ENCODE measurements at places on chromosomes 5 and 9.

DNA sequence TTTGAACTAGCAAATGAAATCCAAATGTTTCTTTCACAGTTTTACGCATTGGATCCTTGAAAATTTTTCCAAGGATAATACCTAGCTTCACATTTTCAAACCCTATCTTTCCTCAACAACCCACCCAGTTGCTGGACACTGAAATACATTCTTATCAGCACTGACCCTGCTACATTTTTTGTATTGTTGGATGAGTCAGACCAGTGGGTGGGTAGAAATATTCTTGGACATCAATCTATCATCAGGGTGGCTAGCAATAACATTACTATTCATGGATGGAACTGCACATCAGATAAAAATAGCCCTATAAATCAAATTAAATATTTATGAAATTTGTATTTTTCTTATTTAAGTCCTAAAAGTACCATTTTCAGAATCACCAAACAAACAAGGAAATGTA, 407.4 kb upstream of the IZUMO3 start:
- DNase-seq = no peak

GRCh38 chr5:127938746-127939145, 144.8 kb upstream of the SLC12A2 start:
- DNase-seq = no peak

DNA sequence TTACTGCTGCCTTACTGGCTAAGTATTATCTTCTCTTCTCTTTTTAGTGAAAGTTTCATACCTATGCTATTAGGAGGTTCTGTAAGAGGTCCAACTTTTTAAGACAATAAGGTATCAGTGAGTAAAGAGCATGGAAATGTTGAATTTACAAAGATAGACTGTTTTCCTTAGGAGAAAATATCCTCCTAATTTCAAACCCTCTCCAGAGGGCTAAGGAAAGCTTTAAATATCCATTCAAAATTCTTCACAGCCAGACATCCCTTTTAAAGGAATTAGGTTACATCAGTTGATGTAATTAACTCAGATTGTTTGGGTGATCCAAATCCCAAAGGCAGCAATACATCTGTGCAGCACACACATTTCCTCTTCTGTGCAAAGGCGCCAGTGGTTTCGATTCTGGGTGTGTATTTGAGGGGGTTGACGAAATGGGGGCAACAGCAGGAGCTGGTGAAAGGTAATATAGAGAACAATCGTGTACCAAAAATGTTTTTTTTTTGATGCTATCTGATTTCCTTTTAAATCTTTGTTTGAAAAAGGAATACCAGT, 273.8 kb upstream of the RPS23 start:
- no peak for DNase-seq

- DNase-seq = no peak
Observed at GRCh38 chr5:134609232-134609851, 23.3 kb downstream of the SAR1B start.

DNA sequence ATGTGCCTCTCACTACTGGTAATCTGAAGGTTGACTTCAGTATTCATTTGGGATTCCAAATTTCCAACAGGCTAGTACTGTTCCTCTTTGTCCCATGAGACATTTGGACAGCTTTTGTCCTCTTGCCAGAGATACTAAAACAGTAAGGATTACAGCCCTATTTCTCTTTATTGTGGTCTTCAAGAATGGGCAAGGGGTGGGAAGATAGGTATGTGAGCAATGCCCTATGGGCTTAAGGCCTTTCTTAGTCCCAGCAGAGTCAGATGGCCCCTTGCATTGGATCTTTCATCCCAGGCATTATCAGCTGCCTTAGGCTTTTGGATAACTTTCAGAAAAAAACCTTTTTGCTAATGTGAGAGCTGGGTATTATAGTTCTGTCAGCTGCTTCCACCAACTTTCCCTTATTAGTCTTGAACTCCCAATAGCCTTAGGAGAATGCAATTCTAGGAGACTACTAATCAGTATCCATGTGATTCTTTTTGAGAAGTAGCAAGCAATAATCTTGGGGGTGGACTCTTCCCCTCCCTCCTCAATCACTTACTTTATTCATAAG, 361.1 kb upstream of the NUDT12 start:
- DNase-seq = no peak

DNA sequence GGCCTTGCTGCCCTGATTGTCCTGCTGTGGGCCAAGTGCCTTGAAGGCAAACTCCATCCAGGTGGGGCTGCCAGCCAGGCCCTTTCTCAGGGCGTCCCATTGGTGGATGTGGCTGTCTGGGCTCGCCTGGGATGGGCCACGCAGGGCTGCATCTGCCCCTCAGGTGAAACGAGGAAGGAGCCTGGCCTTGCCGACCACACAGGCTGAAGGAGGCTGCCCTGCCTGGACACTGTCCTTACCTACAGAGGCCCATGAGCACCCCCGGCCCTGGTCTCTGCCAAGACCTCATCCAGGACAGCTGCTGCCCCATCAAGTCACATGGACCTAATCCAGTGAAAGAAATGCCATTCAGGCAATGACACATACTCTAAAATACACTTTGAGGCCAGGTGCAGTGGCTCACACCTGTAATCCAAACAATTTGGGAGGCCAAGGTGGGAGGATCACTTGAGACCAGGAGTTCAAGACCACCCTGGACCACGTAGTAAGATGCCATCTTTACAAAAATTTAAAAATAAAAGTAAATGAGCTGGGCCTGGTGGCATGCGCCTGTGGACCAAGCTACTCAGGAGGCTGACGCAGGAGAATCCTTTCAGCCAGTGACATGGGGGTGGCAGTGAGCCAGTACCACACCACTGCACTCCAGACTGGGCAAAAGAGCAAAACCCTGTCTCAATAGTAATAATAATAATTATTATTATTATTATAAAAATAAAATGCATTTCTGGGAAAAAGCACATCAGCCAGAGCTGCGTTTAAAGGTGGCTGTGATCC, 33.9 kb downstream of the PNPLA7 start:
- no peak for DNase-seq

DNA sequence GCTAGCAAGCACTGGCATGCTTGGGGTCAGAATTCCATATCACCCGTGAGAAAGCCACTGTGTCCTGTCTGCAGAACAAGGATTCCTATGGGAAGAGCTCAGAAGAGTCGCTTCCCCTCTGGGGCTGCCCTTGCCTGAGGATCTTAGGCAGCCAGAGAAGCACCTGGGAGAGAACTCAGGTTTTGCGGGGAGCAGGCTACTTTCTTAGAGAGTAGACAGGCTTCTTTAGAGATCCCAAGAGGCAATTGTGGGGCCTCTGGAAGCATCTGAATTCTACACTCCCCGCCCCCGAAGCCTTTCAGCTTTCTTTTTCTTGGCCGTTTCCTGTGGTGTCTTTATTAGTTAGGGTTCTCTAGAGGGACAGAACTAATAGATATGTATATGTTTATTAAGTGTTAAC, 40.9 kb downstream of the PHF2 start:
- DNase-seq = no peak
